ENCODE measurements at places on chromosomes 5 and 9. TPM values are rescaled to one million over a fixed set of nuclear protein-coding genes. Genes with fewer than 3 reads are reported as not detected.

The PCDHB13 gene
- total RNA-seq = 0.07 TPM

DNA sequence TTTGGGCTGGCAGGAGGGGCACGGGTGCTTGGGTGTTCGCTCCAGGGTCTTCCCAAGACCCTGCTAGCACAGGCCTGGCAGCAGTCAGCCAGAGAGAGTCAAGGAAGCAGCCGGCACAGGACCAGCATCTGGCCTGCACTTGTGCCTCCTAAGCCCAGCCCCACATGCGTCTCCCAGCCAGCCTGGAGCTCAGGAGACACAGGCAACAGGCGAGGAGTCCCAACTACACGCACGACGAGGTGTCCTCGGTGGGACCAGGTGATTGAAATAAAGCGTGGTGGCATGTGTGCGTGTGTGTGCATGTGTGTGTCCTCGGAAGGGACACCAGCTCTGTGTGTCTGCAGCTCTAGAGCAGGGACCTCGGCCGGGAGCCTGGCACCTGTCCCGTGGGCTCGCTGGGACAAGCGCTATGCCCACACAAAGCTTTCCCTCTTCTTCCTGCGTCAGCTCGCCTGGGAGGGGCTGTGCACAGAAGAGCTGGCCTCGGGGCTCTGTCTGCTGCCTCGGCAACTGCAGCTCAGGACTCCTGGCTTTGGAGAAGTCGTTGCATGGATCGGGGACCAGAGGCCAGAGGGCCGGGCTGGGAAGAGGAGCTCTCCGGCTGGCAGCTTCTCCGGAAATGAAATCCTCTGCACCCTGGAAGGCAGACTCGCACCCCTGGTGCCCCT is 14.7 kb upstream of the SLC9A3 start:
- H3K4me1 ChIP-seq = peaks cover 23% of the 10 kb centered on the region
- no peak overlapping the region for H3K27ac ChIP-seq
- H3K36me3 ChIP-seq = no peaks in the 10 kb centered on the region
- no peak for DNase-seq

DNA sequence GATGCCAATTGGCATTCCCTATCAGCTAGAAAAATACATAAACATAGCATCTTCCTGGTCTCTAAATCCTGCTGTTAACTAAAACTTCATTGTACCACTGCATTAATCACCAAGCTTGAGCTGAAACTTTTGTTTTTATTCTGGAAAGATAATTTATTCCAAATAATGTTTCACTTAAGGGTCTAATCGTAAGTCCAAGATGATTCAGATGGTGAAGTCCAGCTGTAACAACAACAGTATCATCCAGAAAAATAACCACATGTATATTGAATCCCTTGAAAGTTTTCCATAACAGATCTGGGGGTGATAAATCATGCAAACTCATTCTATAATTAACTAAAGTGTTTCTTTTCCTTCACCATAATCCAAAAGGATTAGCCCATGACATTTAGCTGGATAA is 23.9 kb downstream of the RORB start:
- no peak overlapping the region for H3K27ac ChIP-seq
- no peaks in the 10 kb centered on the region for H3K27me3 ChIP-seq
- DNase-seq = no peak
- no peaks in the 10 kb centered on the region for H3K36me3 ChIP-seq
- H3K4me1 ChIP-seq = no peaks in the 10 kb centered on the region

GRCh38 chr5:106766916-106767315 is 903.8 kb downstream of the EFNA5 start:
- no peak overlapping the region for H3K4me3 ChIP-seq
- H3K27ac ChIP-seq = no peak overlapping the region
- DNase-seq = no peak
